Bronchial smooth muscle cell (primary cell): ENCODE measurements at places on chromosomes 16 and 17. TPM values are rescaled to one million over a fixed set of nuclear protein-coding genes. Genes with fewer than 3 reads are reported as not detected.

The PRSS33 gene
- total RNA-seq: not detected in 2 replicates

The CRAMP1 gene
- 4.3 and 6.4 TPM in 2 replicates for total RNA-seq

The ZNF213 gene
- total RNA-seq: 3.2 and 5.0 TPM in 2 replicates

The DEXI gene
- 43.3 and 59.4 TPM in 2 replicates for total RNA-seq

The USP43 gene
- total RNA-seq: 0.09 TPM in 1 of 2 replicates, not detected in the other

The TP53TG3B gene
- not detected in 2 replicates for total RNA-seq

The G6PC1 gene
- 0.16 TPM in 1 of 2 replicates, not detected in the other for total RNA-seq

The ALOX15 gene
- total RNA-seq: 0.17 TPM in 1 of 2 replicates, not detected in the other

The IL34 gene
- 2.4 and 3.9 TPM in 2 replicates for total RNA-seq

The ITGAL gene
- total RNA-seq: not detected in 2 replicates

The CCDC47 gene
- total RNA-seq: 52.5 and 59.6 TPM in 2 replicates

The LRRC36 gene
- total RNA-seq: 0.32 TPM in 1 of 2 replicates, not detected in the other

The ITGAX gene
- total RNA-seq: under 0.01 TPM in 1 of 2 replicates, not detected in the other

The LGALS9B gene
- total RNA-seq: not detected in 2 replicates

The NECAB2 gene
- total RNA-seq: under 0.01 TPM in 1 of 2 replicates, not detected in the other

The CPHXL2 gene
- not detected in 2 replicates for total RNA-seq

The C17orf78 gene
- not detected in 2 replicates for total RNA-seq

The EVI2B gene
- 0.16 TPM in 1 of 2 replicates, not detected in the other for total RNA-seq

The TBC1D26 gene
- under 0.01 and 0.09 TPM in 2 replicates for total RNA-seq

The DLX4 gene
- total RNA-seq: not detected in 2 replicates

The SLC16A11 gene
- 0.16 and 0.26 TPM in 2 replicates for total RNA-seq

The BCAR1 gene
- 17.5 and 18.5 TPM in 2 replicates for total RNA-seq

The RHBDF1 gene
- total RNA-seq: 32.3 and 46.5 TPM in 2 replicates

The ADCY9 gene
- total RNA-seq: 12.3 and 19.6 TPM in 2 replicates

The CPNE7 gene
- 9.2 and 30.4 TPM in 2 replicates for total RNA-seq

The ABCC12 gene
- not detected in 2 replicates for total RNA-seq

The AP1G1 gene
- total RNA-seq: 34.1 and 42.6 TPM in 2 replicates

The STARD3 gene
- 18.1 and 25.2 TPM in 2 replicates for total RNA-seq

The KRTAP3-1 gene
- not detected in 2 replicates for total RNA-seq

The ABCA9 gene
- total RNA-seq: 18.1 and 54.6 TPM in 2 replicates

The KCNH6 gene
- not detected in 2 replicates for total RNA-seq

The PIMREG gene
- total RNA-seq: 0.60 and 4.4 TPM in 2 replicates

The PIK3R6 gene
- not detected in 2 replicates for total RNA-seq

The SCNN1B gene
- not detected in 2 replicates for total RNA-seq

The TMEM186 gene
- total RNA-seq: 4.6 and 5.8 TPM in 2 replicates

The TMC8 gene
- total RNA-seq: not detected in 2 replicates

The CD300H gene
- total RNA-seq: not detected in 2 replicates

The NUP88 gene
- total RNA-seq: 39.2 and 48.9 TPM in 2 replicates

The ARHGDIG gene
- total RNA-seq: 0.77 and 0.79 TPM in 2 replicates

The TBX21 gene
- total RNA-seq: not detected in 2 replicates
